ENCODE measurements at places on chromosomes 3 and 15.

GRCh38 chr3:32222950-32223349, 15.5 kb upstream of the CMTM8 start:
- DNase-seq, result no peak

GRCh38 chr3:177186306-177186705, 11.0 kb downstream of the TBL1XR1 start:
- DNase-seq, result no peak

- DNase-seq, result peak; percentile 70
Measured at GRCh38 chr3:69671082-69671952, 67.9 kb upstream of the MITF start.

DNA sequence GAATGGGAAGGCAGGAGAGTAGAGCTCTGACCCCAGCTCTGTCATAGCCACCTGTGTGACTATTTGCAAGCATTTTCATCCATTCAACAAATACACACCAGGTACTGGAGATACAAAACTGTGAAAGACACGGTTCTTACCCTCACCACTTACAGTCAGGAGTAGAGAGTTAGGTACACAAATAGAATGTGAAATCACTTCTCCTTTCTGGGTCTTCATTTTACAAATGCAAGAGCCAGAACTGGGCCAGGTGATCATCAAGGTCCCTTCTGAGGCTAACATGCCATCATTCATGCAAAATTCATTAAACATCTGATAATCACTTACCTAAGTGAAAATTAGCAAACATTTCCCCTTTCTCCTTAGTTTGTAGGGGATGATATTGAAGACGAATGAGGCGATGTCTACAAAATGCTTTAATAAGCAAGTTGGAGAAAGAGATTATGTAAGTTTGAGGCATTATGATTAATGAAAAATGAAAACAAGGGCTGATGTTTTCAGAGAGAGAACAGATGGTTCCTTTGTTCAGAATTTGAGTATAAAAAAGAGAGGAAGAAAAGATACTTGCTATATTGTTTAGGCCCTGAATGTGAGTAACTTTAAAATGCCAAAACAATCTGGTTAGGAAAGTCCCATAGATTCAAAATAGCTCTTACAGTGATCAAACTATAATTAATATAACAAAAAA, 88.6 kb downstream of the LPP start:
- DNase-seq, result peak; percentile 32

DNA sequence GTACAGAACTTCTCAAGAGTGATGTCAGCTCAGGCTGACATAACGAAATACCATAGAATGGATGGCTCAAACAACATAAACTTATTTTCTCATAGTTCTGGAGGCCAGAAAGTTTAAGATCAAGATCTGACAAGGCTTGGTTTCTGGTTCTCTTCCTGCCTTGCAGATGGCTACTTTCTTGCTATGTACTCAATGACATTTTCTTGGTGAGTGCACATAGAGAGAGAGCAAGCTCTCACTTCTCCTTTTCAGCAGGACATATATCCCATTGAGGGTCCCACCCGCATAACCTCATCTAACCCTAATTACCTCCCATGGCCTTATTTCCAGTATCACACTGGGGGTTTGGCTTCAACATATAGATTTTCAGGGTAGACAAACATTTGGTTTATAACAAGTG, 1072.1 kb downstream of the PLOD2 start:
- no peak for DNase-seq

DNA sequence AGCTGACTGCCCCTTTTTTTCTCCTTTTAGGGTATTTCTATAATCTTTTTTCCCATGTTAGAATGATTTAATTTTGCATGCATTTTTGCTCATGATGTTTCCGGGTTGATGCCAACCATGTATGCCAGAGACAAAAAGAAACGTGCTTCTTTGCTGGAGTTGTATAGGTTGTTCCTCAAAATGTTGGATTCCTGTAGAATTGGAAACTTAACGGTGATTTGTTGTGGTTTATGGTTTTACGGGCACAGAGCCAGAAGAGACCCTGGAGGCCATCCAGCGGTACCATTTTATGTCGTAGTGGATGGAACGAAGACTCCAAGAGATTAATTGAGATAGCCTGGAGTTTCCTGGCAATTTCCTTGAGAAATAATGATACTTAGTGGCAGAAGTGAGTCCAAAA, 481.5 kb upstream of the RGMA start:
- no peak for DNase-seq

GRCh38 chr3:61627768-61628185, 66.4 kb downstream of the PTPRG start:
- peak; percentile 48 for DNase-seq

- DNase-seq, result no peak
Measured at GRCh38 chr3:40615918-40616819, 91.4 kb downstream of the ZNF621 start.

GRCh38 chr15:97994236-97994635, 33.7 kb downstream of the ARRDC4 start:
- no peak for DNase-seq

DNA sequence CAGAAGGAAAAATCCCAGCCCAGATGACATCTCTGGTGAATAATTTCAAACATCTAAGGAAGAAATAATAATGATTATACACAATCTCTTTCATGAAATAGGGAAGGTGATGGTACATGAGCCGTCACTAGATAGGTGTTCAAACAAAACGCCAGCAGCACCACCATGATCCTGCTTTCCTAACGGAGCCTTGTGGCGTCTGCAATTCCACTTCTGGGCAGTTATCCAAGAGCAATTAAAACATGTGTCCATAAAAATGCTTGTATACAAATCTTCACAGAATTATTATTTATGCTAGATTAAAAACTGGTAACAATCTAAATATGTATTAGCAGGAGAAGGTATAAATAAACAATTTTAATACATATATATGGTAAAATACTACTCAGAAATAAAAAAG, 33.7 kb downstream of the RTP4 start:
- DNase-seq, result no peak

DNA sequence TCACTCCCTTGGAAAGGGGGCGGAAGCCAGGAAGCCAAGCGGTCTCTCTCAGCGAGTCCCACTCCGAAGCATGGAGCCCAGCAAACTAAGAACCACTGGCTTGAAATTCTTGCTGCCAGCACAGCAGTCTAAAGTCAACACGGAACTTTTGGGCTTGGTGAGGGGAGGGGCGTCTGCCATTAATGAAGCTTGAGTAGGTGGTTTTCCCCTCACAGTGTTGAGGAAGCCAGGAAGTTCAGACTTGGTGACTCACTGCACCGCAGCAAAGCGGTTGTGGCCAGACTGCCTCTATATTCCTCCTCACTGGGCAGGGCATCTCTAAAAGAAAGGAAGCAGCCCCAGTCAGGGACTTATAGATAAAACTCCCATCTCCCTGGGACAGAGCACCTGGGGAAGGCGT, 665.4 kb upstream of the CBLB start:
- DNase-seq, result peak; percentile 36

- no peak for DNase-seq
Measured at GRCh38 chr3:123375014-123375940, 73.6 kb downstream of the ADCY5 start.
